Suprapubic skin (tissue), 4 donors: ENCODE measurements at places on chromosomes 16 and 17.

GRCh38 chr17:45404870-45405249, 27.8 kb downstream of the ARHGAP27 start:
- DNase-seq: no peak

- DNase-seq: no peak
These were observed 69.0 kb downstream of the GTF3C1 start for GRCh38 chr16:27480761-27481160.

DNA sequence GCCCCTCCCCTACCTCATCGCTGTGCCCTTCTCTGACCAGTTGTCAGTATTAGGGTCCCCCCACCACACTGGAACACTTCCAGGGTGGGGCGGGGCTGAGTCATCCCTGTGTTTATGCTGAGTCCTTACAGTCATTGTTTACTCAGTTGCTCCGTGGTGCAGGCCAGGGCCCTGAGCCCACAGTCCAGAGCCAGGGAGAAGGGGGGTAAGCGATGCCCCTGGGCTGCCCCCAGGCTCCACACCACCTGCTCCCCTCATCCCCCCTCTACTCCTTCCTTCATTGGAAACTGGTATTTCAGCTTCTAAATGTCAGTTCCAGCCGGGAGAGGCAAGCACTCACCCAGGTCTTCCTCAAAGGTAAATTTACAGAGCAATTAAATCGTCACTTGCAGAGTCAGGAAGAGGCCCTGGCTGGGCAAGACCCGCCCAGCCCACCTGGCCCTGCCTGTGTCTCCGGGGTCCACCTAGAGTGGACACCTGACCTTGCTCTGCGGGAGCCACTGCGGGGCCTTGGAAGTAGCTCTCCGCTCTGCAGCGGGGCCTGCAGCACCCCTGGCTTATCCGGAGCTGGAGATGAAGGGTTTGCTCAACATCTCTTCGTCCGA, 4.8 kb downstream of the ATP2A3 start:
- no peak for DNase-seq

DNA sequence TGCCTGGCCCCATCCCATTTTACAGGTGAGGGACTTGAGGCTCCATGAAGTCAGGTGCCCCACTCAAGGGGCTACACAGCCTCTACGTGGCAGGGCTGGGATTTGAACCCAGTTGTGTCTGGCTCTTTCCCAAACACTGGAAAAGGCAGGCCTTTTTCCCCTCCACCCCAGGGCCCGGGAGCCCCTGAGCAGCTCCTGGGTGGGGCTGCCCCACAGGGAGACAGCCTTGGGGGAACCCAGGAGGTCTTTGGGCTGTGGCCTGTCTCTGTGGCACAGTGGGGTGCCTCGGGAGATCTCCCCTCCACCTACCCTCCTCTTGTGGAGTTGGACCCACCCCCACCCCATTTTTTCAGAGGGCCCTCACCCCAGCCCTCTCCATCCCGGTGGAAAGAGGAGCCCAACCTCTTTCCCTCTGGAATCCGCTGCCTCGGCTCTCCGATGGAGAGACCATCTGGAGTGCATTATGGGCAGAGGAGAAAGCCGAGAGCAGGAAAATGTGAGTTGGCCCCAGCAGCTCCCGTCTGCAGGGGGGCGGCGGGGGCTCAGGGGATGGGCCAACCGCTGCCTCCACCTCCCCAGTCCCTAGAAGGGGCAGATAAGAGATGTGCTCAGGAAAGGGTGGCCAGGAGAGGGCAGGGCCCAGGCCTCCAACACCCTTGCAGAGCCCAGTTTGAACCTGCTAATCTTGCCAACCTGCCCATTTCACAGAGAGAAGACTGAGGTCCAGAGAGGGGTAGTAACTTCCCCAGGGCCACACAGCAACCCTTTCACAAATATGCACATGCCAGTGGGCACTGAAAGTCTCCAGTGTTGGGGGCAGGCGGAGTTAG, 15.4 kb upstream of the TMEM92 start:
- DNase-seq: peak; percentile 80

DNA sequence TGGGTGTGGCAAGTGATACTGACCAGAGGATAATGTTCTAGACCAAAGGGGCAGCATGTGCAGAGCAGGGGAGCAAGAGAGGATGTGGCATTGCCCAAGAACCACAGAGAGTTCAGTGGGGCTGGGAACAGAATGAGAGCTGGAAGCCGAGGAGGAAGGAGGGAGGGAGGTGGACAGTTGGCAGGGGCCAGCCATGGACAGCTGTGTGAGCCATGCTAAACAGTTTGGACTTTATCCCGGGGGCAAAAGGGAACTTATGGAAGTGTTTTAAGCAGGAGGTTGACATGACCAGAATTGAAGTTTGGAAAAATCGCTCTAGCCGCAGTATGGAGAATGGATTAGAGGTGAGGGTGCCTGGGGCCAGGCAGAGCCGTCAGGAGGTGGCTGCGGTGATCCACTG, 29.4 kb upstream of the TMEM132E start:
- no peak for DNase-seq

DNA sequence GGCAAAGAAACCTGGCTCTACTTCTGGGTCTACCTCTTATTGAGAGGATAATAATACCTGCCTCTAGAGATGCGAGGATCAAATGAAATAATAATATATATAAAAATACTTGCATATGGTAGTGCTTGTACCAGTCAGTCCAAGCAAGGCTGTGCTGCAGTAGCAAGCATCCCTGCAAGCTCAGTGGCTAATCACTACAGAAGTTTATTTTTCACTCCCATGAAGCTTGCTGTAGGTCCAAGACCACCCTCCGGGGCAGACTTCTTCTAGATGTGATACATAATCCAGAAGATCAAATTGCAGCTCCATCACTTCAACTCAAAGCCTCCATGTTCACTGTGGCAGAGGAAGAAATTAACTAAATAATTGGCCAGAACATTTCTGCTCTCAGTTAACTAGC, 48.9 kb upstream of the NKD1 start:
- DNase-seq: no peak

GRCh38 chr17:42329025-42329976, 41.0 kb downstream of the STAT5A start:
- DNase-seq: no peak

- DNase-seq: no peak
These were observed 7.3 kb upstream of the DPEP3 start for GRCh38 chr16:67987460-67988160.

DNA sequence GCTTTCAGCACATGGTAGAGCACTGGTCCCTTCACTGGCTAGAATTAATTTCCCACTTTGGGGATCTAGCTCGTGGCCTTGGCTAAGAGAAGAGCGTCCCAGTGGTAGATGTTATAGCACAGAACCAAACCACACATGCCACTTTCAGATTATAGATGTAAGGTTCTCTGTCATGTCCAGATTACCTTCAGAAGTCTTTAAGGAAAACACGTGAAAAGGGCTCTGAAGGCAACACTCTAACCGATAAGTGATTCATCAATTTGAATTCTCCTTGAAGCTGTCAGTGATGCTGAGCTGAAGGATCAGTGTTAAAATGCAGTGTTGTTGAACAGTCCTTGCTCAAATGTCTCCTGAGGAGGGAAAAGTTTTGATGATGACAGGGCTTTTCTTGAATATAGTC, 43.5 kb upstream of the VPS4A start:
- no peak for DNase-seq

DNA sequence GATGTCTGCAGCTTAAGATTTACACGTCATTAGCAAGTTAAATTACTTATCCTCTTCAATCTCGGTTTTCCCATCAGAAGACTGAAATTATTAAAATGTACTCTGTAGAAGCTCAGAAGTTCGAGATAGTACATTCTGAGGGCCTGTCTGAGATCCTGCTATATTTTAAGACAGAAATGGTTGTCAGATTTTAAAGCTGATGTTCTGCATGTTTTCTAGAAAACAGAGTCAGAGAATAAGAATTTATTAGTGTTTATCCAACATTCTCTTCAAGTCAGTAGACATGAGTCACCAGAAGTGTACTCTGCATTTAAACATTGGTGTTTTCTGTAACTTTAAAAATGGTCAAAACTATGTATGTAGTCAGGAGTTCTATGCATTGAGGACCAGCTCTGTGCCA, 155.2 kb upstream of the MYOCD start:
- DNase-seq: no peak

GRCh38 chr16:89094252-89094879, 714 bp downstream of the ACSF3 start:
- DNase-seq: no peak

- peak; percentile 59 for DNase-seq
These were observed 26.2 kb downstream of the ANKRD40 start for GRCh38 chr17:50681263-50682200.

DNA sequence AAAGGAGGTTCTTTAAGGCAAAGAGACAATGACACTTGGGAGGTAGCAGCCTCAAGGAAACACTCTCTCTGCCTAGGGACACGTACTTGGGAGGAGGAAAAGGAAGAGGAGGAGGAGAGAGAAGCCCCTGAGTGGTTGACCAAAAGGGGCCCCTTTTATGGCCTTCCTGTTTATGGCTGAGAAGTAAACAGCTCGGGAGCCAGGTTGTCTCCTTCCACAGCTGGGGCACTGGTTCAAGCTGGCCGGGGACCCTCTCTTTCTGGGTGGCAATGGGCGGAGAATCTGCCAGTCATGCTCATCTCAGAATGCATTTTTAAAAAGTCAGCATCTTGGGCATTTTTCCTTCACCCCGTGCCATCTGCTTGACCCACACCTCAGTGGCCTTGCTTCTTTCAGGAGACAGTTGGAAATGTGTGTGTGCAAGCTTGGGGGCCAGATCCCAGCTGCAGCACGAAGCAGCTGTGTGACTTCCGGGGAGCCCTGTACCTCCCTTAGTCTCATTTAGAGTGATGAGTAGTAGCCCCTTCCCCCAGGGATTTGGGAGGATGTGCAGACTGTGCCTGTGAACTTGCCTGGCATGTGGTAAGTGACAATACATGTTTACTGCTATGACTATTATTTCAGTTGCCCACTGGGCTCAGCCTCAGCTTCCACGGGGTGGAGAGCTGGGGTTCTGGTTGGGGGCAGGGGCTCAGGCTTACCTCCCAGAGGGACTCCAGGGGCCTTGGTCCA, 33.8 kb upstream of the SALL1 start:
- no peak for DNase-seq

- no peak for DNase-seq
These were observed 113.7 kb upstream of the RBFOX1 start for GRCh38 chr16:7218936-7219335.

- DNase-seq: no peak
These were observed 23.7 kb downstream of the TMEM235 start for GRCh38 chr17:78255029-78255656.

GRCh38 chr16:12794486-12795387, 8.9 kb downstream of the CPPED1 start:
- no peak for DNase-seq

GRCh38 chr17:66549311-66549704, 246.9 kb downstream of the PRKCA start:
- no peak for DNase-seq

GRCh38 chr17:7026471-7027115, 3.7 kb downstream of the BCL6B start:
- no peak for DNase-seq

DNA sequence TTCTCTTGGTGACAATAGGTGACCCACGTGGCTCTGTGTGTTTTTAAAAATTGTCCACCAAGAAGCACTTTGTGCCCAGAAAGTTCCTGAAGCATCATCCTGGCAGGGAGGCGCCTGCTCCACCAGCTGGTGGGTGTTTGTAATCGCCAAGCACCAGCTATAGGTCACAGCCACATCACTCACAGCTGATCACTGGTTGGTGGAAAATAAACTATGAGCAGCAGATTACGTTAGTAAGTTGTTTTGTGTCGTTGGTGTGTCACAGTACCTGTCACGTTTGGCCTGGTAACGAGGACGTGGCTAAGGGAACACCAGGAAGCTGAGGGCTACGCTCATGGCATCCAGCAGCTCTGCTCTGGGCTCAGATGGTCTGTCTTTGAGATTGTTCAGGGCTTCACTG, 10.1 kb downstream of the MRM3 start:
- DNase-seq: no peak

DNA sequence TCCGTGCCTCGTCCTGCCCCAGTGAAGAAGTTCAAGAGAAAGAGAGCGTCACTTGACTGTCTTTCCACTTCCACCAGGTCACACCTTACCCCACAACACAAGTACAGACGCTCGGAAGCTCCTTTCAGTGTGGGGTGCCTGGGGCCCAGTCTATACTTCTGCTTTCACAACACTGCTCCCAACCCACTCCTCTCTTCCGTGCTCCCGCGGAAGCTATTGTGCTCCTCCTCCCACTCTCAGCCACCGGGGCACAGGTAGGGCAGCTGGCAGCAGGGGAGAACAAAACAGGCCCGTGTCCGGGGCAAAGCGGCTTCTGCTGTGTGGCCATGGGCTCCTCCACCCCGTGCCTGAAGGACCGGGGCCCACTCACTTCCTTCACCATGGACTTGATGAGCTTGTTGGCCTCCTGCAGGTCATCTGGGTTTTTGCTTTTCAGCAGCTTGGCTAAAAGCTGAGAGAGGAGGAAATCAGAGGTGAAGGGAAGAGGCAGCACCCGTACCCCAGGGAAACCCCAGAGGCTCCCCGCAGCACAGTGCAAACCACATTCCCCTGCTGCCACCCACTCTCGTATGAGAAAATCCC, 18.9 kb downstream of the GGA3 start:
- DNase-seq: no peak

DNA sequence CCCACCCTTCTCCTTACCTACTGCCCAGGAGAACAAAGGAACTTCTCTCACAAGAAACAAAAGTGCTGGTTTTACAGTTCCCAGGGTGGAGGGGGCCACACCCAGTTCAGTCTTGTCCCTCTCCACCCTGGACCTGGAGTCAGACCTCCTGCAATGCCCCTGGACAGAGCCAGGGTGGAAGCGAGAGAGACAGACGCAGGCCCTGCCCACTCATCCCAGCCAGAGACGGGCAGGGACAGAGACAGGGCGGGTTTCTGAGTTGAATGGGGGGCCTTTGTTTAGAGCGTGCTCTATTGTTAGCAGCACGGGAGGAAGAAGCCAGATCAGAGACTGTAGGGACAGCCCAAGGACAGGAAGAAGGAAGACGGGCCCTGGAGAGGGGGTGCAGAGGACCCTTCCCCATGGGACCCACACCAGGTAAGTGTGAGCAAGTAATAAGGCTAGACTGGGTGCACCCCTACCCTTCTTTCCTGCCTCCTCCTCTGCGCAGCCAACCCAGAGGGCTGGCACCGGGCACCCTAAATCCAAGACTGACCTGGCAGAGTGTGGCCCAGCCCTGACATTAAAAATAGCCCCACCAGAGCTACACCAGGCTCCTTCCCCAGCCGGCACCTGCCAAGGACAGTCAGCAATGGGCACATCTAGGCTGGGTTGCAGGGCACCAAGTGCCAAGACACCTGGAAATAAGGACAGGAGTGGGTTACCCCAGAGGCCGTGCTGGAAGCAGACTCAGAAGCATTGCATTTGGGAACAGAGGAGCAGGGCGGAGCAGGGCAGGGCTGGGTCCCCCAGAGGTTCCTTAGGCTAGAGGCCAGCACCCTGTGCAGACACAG, 10.9 kb downstream of the JUP start:
- DNase-seq: no peak
